ENCODE measurements at places on chromosomes 3 and 15.

DNA sequence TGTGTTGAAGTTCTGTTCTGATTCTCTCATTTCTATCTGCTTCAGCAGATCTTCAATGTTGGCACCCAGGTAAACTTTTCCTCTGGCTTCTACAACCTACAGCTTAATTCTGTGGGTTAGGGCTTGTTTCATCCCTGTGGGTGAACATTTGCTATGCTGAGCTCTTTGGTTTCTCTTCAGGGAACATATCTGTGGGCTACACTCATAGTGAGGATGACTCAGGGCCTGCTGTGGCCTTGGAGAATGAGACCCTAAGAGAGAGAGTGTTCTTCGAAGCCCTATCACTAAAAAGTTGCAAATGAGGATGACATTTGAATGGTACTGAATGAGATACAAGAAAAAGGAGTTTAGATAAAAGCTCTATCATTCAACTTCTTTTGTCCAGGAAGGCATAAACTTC is 346.2 kb upstream of the CBLB start:
- no peak for DNase-seq

DNA sequence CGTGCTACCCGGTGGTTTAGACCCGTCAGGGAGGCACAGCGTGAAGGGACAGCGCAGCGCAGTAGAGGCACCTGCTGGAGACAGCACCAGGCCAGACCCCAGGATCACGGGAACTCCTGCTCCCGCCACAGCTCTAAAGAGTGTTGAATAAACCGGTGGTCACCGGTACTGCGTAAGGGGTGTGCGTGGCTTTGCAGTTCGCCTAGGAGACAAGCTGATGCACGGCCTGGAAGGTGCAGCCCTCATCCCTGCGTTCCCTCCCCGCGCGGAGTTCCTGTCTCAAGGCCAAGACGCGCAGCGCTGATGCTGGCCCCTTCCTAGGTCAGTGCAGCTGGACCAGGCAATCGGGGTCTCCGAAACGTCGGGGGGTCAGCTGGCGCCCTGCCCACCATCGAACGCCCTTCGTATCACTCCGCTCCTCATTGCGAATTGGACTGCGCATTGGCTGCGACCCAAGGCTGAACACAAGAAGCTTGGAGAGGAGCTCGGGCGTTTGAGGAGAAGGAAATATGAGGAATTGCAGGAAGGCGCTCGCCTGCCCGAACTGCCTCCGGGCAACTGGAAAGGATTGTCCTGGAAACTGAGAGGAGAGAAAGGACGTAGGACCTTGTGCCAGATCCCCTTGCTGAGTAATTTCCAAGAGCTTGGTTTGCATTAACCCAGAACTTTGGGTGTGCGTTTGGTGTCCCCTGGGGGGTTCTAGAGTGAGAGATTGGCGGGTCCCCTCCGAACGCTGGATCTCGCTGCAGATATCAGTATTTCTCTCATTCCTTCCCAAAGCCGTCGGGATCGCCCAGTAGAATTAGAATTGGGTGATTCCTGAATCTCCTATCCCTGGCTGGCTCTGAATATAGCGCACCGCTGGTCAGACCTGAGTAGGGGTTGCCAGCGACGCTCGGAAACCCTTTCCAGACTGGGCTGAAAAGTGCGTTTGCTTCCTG is 2.3 kb upstream of the SOX14 start:
- DNase-seq: no peak

- DNase-seq: no peak
Measured at GRCh38 chr15:29451201-29451781, 181.7 kb upstream of the NSMCE3 start.

GRCh38 chr15:76974456-76975036 is 20.4 kb upstream of the PSTPIP1 start:
- DNase-seq: no peak

GRCh38 chr3:122787872-122788271 is 5.8 kb downstream of the HSPBAP1 start:
- DNase-seq: no peak

DNA sequence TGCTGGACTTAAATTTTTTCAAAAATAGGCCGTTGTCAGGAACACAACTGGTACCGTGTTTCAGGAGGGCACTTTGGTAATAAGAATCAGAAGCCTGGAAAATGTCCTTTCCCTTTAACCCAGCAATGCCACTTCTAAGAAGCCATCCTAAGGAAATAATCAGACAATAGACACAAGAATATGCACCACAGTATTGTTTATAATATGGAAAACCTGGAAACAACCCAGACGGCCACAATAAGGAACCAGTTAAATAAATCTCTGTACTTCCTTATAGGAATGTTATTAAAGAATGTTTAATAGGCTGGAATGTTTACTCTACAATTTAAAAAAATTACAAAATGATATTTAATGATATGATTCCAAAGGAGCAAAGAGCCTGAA is 30.4 kb upstream of the ATP1B3 start:
- DNase-seq: no peak

DNA sequence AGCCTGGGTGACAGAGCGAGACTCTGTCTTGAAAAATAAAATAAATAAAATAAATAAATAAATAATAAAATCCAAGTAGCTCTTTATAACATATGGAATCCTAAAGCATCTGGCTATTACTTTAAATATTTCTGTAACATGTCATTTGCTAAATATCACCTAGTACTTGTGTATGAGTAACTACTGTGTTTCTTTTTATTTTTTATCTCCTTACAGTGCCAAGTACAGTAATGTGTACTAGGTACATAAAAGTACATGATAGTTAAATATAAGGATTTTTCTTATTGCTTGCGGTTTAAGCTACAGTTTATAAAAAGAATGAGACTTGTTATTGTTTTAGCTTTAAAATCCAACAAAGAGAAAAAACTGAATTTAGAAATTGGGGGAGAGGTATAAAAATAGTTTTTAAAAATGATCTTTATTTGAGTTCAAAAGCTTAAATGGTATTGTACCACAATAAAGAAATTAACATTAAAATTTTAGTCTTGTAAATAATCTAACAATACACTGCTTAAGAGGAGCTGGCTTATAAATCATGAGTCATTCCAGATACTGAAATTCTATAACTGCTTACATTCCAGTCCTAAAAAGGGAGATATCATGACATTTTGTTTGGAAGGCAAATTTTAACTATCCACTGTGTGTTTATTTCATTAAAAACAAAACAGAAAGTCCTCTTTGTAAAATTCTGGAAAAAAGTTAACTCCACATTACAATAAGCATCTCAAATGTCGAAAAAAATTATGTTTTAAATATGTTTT is 73.1 kb downstream of the FGF7 start:
- no peak for DNase-seq

DNA sequence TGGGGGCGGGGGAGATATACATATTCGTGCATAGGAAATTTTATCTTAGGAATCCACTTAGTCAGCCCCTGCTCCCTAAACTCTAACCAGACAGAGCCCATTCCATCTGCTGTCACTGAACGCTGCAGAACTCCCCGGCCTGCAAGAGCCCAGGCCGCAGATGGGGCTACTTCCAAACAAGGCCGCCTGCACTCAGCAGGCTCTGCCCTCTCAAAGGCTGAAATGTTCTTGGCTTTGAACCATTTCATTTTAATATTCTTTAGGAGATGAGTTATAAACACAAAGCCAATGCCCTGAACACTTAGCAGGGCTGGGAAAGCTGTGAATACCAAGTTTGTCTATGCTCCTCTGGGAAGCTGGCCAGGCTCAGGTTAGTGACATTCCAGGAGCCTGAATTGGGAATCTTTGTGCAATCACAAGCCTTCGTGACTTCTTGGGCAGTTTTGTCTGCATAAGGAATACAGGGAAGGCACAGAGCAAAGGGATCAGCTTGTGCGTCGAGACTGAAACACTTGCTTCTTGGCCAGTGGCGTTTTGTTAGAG is 65.0 kb downstream of the SYNM start:
- no peak for DNase-seq

DNA sequence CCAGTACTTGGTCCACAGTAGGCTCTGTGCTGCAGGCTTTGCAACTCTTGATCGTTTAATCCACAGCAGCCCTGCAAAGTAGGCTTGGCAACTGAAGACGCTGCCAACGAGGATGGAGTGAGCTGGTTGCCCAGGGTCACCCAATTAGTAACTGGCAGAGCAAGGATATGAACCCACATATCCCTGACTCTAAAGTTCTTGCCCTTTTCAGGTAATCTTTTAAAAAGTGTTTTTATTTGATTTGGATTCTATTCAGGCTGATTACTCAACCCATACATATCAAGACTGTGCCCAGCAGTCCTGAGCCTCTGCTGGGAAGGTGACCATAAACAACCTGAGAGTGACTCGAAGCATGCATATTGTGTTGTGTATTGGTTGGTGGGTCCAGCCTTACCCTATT is 50.3 kb downstream of the PSMD6 start:
- DNase-seq: no peak

DNA sequence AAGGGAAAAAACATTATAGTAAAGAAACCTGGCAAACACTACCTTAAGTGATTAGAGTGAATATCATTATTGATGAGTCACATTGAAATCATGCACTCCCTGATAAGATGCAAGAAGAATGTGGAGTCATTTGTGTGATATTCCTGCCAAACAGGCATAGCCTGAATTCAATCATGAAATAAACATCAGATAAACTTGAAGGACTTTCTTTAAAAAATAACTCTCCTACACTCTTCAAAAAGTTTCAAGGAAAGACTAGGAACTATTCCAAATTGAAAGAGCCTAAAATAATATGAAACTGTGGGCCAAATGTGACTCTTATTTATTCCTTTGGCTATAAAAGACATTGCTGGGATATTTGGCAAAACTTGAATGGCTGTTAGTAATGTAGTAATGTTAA is 625.7 kb upstream of the LMCD1 start:
- DNase-seq: no peak

DNA sequence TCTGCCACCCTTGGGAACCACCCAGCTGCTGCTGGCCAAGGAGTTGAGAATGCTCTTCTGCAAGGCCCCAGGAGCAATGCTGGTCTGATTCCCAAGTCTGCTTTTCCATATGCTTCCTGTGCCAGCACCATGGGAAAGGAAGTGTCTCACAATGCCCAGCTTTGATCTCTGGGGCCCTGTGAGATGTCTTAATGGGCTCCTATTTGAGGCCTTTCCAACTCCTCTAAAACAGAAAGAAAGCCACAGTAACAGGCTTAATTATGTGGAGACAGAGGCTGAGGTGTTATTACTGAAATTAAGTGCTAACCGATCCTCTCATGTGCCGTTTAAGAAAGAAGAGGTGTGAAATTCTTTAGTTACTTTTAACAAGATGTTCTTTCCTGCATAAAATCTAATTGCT is 4.5 kb downstream of the EOGT start:
- no peak for DNase-seq

DNA sequence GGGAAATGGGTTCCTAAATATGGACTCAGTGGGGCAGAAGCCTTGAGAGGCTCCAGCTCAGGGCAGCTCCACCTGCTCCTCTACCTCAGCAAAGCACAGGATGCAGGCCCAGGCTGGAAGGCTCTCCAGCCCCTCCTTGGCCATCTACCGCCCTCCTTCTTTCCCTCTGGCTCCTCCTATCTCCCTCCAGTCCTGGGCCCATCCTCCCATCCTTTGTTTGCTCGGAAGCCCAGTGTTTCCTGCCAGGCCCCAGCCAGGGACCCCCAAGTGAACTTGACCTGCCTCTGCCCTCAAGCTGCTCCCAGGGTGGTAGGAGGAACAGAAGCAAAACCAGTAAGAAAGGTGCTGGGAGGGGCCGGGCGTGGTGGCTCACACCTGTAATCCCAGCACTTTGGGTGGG is 20.1 kb downstream of the MAPKAPK3 start:
- no peak for DNase-seq

- DNase-seq: no peak
Measured at GRCh38 chr15:37921527-37922385, 12.7 kb upstream of the TMCO5A start.

DNA sequence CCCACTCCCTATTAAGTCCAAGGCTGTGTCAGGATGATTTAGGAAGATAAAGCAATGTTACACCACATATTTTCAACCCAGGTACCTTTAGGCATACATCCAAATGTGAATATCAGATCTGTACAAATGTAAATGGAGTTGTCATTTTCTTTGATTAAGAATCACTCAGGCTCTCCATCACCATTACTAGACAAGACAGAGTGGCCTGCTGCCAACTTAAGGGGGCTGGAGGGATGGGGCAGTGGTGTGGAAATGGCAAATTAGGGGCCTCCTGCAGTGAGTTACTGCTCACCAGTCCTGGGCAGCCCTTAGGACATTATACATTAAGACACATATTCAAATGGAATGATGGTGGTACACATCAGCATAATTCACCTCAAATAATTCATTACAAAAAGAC is 211.0 kb downstream of the TNIK start:
- no peak for DNase-seq

DNA sequence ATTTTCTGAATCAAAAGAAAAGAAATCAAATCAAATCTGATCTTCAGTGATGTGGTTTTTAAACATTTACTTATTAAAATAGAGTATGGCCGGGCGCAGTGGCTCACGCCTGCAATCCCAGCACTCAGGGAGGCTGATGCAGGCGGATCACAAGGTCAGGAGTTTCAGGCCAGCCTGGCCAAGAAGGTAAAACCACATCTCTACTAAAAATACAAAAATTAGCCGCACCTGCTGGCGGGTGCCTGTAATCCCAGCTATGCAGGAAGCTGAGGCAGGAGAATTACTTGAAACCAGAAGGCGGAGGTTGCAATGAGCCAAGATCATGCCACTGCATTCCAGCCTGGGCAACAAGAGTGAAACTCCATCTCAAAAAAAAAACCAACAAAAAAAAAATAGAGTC is 169.1 kb downstream of the ULK4 start:
- DNase-seq: no peak

GRCh38 chr3:111621535-111621934 is 26.4 kb upstream of the ZBED2 start:
- no peak for DNase-seq

- DNase-seq: no peak
Measured at GRCh38 chr3:169952045-169952444, 14.6 kb upstream of the SEC62 start.

DNA sequence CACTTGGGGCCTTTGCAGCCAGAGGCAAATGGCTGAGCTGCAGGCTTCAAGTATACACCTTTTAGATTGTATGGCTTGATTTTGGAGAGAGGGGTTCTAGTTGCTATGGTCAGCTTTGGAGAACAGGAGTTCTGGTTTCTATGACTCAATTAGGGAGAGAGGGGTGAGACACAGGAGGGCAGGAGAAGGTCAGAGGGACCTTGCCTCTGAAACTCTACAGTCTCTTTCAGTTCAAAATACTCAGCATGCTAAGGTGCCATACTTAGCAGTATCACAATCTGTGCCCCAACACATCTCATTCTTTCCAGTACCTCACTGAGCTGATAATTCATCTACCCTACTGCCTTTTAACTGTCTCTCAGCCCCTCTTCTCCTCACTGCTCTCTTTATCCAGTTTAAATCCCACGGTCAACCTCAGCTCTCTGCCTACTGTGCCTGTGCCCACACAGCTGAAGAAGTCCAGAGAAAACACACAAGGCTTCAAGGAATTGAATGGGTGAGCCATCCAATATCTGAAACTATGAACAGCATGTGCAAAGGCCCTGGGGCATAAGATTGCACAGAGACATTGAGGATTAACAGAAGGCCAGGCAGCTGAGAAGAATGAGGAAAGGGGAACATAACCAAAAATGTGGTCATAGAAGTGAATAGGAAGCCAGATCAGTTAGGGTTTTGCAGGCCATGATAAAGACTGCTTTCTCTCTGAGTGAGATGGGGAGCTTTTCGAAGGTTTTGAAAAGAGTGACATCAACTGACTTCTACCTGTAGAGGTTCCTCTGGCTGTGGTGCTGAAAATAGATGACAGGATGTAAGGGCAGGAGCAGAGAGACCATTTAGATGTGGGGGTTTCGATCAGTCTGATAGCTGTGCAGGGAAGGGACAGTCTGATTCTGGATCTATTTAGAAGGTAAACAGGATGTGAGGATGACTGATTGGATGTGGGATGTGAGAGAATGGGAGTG is 54.5 kb upstream of the C3orf80 start:
- DNase-seq: no peak

Data from liver (tissue), 10 donors.